Stimulated activated CD8-positive, alpha-beta memory T cell treated with anti-CD3 and anti-CD28 coated beads, Interleukin-12 subunit alpha, Interleukin-12 subunit beta, amount 100 ng/mL, for 4 hours (primary cell): ENCODE measurements at places on chromosomes 7 and 10.

GRCh38 chr7:41931263-41931646 is 228.4 kb upstream of the INHBA start:
- DNase-seq = no peak

- DNase-seq = no peak
Measured at GRCh38 chr7:105304040-105304895, 84.5 kb downstream of the SRPK2 start.

DNA sequence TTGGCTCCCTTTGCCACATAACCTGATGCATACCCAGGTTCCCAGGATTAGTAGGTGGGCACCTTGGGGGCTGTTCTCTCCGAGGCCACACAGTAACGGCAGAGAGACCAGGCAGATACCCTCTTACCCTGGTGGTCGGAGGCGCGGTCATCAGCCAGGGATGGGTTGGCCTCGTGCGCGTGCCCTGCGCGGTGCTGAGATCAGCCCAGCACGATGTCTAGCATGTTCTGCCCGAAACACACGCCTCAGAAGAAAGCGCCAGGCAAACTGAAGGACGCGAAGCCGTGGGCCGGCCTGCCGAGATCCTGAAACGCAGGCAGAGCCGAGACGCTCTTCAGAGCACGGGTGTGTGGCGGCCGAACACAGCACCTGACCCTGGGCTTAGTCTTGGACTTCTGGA is 34.7 kb upstream of the CFAP46 start:
- DNase-seq = no peak

GRCh38 chr7:134946260-134946659 is 40.0 kb upstream of the AGBL3 start:
- no peak for DNase-seq

- DNase-seq = no peak
Measured at GRCh38 chr10:106708506-106708905, 456.0 kb downstream of the SORCS1 start.

DNA sequence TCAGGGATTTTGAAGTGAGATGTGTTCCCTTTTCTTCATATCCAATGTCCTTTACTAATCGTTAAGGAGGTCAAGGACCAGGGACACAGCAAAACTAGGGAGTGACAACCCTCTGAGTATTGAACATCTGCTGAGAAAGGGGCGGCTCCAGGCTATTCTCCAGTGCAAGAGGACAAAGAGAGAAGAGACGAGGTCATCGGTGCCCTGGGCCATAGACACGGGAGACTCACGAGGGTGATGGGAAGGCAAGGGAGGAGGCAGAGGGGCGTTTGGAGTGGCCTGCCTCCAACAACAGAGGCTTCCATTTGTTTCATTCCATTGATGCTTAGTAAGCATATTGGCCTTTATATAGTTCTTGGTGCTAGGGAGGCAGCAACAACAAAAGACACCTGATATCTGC is 268.4 kb downstream of the CXCL12 start:
- no peak for DNase-seq
